ENCODE measurements at places on chromosomes 12 and 14.

DNA sequence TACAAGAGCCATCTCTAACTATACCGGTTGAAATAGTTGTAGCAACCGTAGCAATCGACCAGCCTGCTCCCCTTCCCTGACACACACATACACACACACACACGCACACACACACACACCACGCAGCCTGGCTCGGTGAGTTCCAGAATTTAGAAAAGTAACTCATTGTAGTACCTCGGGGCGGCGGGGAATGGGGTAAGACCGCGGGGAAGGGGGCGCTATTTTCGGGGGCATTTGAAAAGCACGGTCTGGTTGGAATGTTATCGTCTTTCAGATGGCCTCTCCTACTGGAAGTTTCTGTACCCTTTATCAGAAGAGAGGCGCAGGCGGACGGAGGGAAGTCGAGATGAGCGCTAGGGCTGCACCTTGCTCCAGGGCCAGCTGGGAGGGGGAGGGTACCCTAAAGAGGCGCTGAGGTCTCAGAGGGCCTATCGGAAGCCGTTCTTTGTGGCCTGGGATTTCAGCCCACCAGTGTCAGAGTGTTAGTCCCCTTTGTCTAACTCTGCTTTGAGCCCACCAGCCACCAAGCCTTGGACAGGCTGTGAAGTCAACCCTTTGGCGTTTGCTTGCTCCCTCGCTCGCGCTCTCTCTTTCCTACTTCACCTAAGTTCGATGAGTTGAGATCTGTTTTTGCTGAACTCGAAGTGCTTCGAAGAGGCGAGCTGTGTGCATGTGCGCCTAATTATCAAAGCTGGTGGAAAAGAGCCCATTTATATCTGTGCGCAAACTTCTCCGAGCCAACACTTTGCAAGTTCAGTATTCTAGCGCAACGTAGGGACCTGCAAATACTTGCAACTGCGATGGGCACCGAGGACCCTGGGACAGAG is 837 bp downstream of the COL2A1 start:
- no peak for DNase-seq

DNA sequence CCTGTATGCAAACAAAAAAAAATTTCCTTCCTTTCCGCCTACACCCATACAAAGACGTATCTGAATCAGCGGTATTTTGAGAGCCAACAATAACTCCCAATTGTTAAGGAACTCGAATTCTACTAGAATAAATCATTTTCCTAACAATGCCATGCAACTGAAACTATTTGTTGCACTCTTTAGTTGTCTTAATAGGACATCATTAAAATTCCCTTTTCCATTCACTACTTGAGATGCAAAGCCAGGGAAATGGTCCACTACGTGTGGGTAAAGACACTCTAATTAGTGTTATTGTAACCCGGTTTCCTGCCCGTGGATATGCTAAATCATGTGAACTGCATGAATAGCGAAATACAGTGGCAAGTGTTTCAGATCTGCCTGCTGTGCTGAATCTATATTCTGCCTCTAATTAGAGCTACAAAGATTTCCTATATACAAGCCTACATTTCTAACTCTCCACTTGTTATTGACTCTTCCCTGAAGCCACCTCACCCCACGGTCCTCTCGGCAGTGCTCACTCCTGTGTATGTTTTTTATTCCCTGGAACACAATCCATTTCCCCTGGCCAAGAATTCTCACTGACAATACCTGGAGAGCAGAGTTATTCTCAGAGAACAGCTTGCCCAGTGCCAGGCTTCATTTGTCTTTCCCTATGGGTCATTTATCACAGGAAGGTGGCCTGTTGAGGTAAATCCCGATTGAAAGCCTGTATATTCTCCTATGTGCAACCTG is 168.3 kb downstream of the PAWR start:
- peak; percentile 49 for DNase-seq

DNA sequence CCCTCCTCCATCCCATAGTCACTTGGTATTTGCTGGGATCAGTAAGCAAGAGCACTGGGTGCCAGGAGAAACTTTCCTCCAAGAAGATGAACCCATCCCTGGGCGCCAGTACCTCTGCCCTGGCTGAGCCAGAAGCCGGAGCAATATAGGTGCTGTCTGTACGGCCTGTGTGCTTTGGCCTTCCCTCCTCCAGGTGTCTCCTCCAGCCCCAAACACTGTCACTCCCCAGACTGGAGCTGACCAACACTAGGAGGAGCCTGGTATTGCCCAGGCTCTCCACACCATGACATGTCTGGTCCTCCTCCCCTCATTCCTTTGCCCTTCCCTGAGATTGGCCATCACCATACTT is 4.9 kb downstream of the GSTZ1 start:
- no peak for DNase-seq

- peak; percentile 14 for DNase-seq
Observed at GRCh38 chr12:30440826-30441602, 254.7 kb downstream of the IPO8 start.

DNA sequence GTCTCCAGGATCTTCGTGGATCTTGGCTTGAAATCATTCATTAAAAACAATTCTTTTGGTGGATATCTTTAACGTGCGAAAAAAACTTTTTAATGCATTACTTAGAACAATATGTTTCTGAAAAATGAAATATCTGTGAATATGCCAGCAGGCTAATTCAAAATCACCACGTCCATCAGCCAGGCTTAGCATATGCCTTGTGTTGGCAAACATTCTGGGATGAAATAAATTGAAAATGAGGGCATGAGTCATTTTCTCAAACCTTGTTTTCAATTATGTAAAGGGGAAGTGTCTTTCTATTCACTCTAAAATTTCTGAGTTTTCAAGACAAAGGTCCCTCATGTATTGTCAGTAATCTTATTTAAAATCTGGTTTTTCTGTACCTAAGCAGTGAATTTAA is 393.9 kb downstream of the PAWR start:
- DNase-seq: no peak

GRCh38 chr14:104445832-104446381 is 133.7 kb upstream of the C14orf180 start:
- DNase-seq: no peak

- DNase-seq: no peak
Observed at GRCh38 chr12:131600160-131600532, 110.7 kb upstream of the SFSWAP start.

GRCh38 chr14:70036665-70037064 is 152.1 kb downstream of the SLC8A3 start:
- no peak for DNase-seq

GRCh38 chr12:131432532-131433260 is 278.2 kb upstream of the SFSWAP start:
- no peak for DNase-seq

GRCh38 chr14:101587441-101587911 is 26.2 kb downstream of the DIO3 start:
- no peak for DNase-seq

GRCh38 chr12:40946612-40947194 is 241.4 kb upstream of the PDZRN4 start:
- DNase-seq: peak; percentile 51

DNA sequence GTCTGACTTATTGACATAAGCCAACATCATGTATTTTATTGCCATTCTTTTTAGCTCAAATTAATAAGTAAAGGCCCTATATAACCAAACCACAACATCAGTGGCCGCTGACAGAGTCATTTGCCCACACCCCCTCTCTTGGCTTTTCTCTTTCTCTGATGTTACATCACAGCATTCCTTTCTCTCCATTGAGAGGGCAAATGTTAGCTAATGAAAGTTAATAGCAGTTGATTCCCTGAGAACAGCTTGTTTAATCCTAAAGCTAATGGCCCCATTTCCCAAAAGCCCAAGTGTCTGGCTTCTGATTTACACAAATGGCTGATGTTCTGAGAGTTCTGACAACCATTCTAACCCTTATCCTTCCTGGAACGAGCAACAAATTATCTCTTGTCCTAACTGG is 308.8 kb downstream of the SNAPC1 start:
- peak; percentile 57 for DNase-seq

DNA sequence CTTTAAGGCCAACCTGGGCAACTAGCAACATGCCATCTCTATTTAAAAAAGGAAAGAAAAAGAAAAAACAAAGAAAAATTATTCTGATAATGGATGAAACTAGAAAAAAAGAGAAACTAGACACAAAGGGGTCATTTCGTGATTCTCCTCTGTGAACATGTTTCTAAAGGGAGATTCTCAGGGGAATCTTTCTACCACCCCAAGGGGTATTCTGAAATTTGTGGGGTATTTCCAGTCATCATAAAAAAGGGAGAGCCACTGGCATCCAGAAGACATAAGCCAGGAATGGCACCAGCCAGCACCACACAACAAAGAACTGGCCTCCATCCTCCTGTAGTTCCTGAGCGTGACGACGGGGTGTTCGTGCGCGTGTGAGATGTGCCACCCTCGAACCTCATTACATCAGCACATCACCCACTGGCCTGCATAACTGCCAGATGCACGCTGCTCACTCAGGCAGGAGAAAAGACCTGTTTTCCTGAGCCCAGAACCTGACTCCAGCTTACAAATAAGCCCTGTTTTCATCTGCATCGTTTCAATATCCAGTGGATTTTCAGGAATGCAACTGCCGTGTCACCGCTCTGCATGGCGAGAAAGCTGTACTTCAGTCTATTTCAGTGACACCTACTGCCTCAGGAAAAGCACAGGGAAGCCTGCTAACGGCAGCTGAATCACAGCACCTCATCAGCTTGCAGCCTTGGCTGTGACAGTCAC is 23.9 kb downstream of the STX2 start:
- DNase-seq: no peak

- DNase-seq: no peak
Observed at GRCh38 chr14:23580152-23580926, 1.7 kb upstream of the JPH4 start.

GRCh38 chr12:3538466-3539030 is 47.5 kb downstream of the PRMT8 start:
- DNase-seq: peak; percentile 91

- no peak for DNase-seq
Observed at GRCh38 chr12:38905480-38906351, at the start of gene CPNE8. TSS of gene CPNE8 (minus strand) at chr12:38905591. CDS start at chr12:38905534, 57 bp downstream.

GRCh38 chr12:10354071-10354470 is 35.8 kb downstream of the KLRK1 start:
- DNase-seq: peak; percentile 4

DNA sequence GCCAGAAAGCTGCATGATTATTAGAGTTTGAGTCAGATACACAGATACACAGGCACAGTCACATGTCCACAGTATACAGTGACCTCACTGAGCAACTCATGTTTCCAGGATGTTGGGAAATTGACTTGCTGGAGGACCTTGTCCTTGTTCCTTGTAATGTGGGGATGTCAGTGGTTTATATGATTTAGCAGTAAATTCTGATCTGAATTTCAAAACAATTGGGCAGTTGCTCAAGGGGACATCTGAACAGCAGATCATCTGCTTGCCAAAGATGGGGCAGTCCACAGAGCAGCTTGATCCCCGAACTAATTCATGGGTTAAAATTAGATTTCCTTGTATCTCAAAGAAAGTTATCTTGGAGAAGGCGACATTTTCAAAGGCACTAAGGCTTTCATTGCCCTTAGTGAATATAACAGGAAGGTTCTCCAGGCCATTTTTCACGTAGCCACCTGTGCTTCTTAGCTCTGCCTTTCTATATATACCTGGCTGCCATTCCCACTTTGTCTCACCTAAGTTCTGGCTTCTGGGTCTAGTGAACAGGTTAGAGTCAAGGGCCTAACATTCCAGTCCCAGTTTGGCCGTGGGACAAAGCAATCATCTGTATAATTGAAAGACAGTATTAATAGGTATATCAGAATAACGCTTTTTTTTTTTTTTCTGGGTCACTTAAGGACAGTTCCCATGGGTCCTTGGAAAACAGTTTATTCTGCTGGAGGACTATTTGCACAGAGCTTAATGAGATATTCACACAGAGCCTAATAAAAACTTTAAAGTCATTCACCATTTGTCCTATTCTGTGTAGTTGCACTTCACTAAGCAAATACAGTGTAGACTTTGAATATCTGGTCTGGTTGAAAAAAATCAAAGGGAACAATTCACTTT is 64.9 kb upstream of the STRN3 start:
- DNase-seq: peak; percentile 73

DNA sequence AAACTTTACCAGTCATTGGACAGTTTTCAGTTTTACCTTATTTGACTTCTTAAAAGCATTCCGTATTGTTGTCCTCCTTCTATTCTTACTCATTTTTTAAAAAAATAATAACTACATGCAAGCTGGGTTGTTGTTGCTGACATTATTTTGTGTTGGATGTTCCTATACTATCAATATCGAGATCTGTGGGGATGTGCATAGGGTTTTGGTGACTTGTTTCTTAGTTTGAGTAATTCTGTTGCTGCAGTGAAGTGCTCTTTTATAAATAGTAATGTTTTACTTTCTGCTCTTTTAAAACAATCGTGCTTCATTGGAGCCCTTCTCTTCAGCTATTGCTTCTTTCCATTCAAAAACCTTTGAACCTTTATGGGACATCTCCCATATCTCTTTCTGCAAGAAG is 79.4 kb downstream of the METTL25 start:
- no peak for DNase-seq

DNA sequence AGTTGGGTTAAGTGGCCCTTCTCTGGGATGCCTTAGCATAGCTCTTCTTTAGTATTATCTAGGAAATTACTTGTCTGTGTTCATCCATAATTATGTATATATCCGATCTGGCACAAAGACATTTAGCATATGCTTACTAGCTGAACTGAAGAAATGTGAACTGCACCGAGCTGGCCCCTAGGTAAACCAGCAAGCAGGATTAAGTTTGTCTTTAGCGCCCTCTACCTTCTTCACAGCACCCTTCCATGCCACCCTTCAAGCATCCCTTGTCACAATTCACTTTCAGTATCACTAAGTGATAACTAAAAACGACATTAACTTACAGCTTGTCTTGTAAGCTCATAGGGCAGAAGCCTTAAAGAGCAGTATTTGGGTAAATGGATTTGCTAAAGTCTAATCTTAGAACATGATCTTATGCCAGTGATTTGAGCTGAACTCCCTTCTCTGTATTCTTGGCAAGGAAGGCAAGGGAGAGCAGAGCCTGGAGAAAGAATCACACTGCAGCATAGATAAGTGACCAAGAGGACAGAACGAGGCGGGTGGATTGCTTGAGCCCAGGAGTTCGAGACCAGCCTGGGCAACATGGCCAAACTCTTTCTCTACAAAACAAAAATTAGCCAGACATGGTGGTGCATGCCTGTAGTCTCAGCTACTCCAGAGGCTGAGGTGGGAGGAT is 2.6 kb upstream of the HAL start:
- DNase-seq: peak; percentile 44

DNA sequence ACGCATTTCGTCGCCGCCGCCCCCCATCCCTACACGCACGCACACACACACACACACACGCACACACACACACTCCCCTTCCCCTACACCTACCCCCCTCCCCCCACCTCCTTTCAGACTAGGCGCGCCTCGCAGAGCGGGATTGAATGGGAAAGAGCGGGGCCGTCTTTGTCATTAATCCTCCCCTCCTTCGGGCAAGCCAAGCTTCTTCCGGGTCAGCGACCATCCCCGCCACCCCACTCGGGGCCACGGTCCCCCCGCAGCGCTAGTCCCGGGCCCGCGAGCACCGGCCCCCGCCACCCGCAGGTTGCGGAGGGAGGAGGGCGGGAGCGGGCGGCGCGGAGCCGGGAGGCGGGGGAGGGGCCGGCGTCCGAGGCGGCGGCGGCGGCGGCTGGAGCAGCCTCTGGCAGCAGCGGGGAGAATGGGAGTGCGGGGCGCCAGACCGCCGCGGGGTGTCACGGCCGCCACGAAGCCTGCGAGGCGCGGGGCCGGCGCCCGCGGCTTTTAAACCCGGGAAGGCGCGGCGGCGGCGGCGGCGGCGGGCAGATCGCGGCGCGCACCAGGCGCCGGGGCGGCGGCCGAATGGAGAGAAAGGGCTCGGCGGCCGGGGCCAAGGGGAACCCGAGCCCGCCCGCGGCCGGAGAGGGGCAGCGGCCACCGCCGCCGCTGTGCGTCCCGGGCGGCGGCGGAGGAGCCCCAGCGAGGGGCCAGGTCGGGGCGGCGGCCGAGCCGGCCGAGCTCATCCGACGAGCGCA is at the start of gene TTC9:
Gene TTC9, plus strand, starts transcription at position 369 of the 755 bp plus-strand sequence. Its CDS starts 214 bp downstream, at position 583.
- peak; percentile 84 for DNase-seq
